GM18507 (cell line): ENCODE measurements at places on chromosomes 7 and 10.
A peak's percentile ranks its signal among the peaks of the same experiment; 100 is the strongest.

GRCh38 chr10:94173594-94173993 lies 179.9 kb downstream of the PLCE1 start:
- DNase-seq = no peak

DNA sequence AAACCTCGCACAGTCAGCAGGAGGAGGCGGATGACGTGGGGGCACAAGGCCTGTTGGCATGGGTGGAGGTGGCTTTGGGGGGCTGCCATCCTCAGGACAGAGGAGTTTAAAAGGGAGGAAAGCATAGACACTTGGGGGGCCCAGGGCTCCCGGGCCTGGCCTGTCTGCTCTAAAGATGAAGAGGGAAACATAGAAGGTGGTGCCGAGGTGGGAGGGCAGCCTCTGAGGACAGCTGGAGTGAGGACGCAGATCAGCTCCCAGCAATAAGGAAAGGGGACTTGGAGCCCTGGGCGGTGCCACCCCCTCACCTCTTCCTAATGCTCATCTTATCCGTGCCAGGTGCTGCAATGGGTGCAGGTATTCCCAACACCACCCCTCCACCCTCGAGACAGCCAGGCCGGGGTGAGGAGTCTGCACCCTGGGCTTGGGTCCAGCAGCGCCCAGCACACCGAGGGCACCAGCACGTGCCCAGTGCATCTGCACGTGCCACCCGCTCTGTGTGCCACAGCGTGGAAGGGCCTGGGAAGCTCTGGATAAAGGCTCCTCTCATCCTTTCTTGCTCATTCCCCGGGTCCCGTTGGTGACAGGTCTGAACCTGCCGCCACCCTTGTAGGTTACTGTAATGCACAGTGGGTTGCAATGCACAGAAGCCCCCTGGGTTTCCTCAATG lies 566.0 kb upstream of the FOXK1 start:
- no peak for DNase-seq

DNA sequence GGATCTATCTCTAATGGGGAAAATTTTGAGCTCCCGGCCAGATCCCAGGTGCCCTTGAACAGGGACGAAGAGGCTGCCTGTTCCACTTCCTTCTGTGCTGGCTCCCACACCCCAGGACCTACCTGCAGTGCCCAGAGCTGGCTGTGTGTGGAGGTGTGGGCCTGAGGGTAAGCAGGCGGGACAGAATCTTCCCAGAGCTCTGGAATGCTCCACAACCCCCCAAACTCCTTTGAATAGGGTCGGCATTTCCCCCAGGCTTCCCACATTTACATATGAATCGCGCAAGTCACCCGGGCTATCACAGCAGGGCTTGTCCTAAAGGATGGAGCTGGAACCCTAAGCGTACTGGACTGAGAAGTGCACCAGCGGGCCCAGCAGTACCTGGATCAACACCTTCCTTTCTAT lies 95.9 kb downstream of the DNMBP start:
- no peak for DNase-seq

- no peak for DNase-seq
These were observed 22.8 kb downstream of the ANTXRL start for GRCh38 chr10:46309511-46310142.

- peak; percentile 35 for DNase-seq
These were observed 595 bp upstream of the SUN1 start for GRCh38 chr7:831596-832166.

DNA sequence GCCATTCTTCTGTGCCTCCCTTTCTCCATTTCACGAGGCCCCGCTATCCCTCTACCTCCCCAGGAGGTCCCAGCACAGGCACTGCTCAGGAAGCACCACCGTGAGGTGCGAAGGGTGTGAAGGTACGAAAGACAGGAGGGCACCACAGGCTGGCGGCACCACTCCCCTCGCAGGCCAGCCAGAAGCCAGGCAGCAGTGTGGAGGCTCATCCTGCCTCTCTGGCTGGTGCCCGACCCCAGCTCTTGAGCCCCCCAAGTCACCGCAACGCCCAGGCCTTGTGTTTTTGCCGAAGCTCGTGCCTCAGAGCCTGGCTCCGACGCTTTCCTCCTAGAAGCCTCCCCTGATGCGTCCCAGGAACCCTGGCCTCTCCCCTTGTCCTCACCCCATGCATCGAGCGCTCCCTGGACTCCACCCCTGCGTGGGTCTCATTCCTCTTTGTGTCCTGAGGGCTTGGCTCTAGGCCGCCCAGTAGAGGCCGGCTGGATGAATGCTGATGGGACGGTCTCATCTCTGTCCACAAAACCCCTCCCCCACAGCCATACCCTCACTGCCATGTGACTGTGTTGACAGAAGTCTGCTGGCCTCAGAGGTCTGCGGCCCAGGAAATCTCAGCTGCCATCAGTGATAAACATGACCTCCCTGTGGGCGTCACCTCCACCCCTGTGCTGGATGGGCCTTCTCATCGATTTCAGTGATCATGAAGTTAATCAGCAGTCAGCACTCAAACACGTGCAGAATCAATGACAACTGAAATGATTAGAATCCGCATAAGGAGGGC lies 19.3 kb downstream of the BRI3 start:
- DNase-seq = no peak

DNA sequence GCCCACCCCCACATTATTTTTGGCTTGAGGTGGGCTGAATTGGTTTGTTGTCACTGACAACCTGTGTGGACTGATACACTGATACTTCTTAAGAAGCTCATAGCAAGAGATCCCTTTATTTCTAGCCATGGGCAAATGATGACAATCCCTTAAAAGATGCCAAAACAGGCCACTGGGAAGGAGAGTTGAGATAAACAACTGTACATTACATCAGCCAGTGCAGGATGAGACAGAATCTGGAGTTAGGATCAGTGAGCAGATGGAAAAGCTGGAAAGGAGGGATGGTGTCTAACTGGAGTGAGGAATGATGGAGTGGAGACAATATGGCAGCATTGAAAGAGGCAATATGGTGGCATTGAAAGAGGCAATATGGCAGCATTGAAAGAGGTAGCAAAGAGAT lies 195.9 kb upstream of the LYZL2 start:
- no peak for DNase-seq

GRCh38 chr7:22208799-22209198 lies 148.2 kb downstream of the RAPGEF5 start:
- DNase-seq = no peak

GRCh38 chr7:135392701-135393100 lies 117.2 kb downstream of the CNOT4 start:
- no peak for DNase-seq

DNA sequence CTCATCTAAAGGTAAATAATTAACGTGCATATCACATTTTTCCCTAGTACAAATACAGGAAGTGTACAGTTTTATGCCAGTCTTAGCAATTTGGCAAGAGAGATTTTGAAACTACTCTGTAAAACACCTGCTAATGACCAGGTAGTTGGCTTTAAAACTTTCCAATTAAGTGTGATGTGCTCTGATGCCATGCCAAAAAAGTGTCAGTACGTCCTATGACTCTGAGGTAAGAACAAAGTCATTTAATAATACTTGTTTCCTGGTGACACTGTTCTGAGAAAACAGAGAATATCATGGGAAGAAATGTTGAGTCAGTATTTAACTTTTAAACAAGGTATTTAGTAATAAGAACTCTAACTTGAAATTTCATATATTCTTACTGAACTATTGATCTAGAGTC lies 9.6 kb downstream of the PDZD8 start:
- no peak for DNase-seq

GRCh38 chr10:110704906-110705476 lies 60.9 kb downstream of the RBM20 start:
- no peak for DNase-seq

DNA sequence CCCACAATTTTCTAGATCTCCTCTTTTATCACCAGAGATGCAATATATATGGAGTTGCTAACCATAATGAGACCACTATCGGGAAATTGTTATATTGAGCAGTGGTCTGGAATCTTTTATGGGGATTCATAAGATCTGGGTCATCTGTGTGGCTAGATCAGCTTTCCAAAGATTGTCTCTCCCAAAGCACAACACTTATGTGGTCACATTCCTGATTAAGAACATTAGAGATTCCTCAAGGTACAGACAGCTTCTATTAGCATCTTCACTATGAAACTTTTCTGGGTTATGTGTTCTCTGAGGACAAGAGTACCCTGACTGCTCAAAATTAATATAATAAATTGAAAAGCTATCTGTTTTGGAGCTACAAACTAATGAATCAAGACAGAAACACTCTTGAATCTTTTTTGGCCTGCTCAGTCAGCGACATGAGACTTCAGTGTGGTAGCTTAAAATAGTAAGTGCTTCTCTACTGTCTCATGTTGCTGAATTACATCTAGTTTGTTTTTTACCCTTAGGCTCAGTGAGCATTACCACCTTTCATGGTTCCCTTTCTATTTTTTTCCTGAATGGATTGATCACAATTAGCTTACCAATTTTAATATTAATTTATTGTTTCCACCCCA lies 42.6 kb upstream of the STRIP2 start:
- no peak for DNase-seq

- DNase-seq = no peak
These were observed 132.3 kb downstream of the THSD7A start for GRCh38 chr7:11699666-11700065.

GRCh38 chr10:43957267-43958070 lies 308.8 kb upstream of the ZNF32 start:
- DNase-seq = no peak

- DNase-seq = no peak
These were observed 641.8 kb upstream of the FOXK1 start for GRCh38 chr7:4040109-4040928.

- no peak for DNase-seq
These were observed 60.2 kb downstream of the LSMEM1 start for GRCh38 chr7:112540839-112541577.

DNA sequence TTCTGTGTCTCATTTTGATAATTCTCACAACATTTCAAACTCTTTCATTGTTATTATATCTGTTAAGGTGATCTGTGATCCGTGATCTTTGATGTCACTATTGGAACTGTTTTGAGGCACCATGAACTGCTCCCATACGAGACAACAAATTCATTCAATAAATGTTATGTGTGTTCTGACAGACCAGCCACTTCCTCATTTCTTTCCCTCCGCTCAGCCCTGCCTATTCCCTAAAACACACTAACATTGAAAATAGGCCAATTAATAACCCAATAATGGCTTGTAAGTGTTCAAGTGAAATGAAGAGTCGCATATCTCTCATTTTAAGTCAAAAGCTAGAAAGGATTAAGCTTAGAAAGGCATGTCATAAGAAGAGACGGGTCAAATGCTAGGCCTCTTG lies 45.2 kb downstream of the RNF133 start:
- DNase-seq = no peak

DNA sequence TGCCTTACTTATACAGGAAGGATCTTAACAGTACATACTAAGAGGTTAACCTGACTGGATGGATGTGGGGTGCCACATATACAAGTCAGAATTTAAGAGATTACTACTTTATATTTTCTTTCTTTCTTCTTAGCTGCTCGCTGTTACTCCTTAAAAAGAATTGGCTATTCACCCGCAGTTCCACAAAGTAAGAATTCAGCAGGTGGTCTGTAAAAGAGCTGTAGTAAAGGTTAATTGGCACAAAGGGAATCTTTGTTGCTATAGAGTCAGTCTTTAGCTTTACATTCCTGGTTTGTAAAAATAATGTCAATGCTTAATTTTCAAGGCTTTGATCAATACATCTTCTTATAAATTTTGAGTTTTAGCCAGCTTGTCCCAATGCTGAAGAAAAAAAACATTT lies 43.2 kb downstream of the RALA start:
- no peak for DNase-seq

DNA sequence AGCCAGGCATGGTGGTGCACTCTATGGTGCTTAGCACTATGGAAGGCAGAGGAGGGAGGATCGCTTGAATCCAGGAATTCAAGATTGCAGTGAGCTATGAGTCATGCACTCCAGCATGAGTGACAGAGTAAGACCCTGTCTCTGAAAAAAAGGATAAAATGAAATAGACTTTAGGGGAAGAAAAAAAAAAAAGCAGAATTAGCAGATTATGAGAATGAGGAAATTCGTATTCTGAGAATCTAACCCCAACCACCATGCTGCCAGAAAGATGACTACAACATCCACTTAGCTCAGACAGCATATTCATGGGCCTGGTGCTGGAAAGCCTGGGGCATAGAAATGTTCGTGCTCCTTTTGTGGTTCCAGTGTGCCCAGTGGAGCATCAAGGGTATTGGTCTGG lies 63.3 kb downstream of the TMEM26 start:
- DNase-seq = no peak

GRCh38 chr10:29804025-29804852 lies 169.5 kb upstream of the SVIL start:
- no peak for DNase-seq

DNA sequence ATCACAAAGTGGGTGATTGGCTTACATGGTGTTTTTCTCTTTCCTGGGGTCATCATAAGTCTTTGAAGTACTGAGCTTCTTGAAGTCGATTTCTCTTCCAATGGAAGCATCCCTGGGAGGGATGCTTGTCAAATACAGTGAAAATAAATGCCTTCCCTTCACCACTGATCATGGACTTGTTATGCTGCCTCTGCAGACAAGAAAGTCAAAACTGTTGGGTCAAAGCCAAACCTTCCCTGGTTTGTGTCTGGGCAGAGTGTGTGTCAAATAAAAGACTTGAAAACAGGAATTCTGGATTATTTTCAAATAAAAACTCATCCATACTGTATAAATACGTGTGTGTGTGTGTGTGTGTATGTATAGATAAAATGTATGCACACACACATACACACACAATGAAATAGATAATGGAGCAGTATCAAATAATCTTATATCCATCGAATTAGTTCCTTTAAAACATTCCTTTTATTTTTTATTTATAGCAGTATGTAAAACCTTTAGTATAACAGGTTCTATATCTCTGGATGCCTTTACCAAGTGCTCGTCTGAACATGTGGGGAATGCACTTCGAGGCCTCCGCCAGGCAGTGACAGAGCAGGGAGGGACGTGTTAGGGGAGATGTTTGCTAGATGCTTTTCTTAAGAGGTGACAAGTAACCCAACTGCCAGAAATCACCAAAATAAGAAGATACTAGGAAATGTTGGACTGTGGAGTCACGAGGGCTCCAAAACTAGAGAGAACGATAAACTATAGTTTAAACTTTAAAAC lies 27.2 kb upstream of the WNT16 start:
- DNase-seq = no peak

DNA sequence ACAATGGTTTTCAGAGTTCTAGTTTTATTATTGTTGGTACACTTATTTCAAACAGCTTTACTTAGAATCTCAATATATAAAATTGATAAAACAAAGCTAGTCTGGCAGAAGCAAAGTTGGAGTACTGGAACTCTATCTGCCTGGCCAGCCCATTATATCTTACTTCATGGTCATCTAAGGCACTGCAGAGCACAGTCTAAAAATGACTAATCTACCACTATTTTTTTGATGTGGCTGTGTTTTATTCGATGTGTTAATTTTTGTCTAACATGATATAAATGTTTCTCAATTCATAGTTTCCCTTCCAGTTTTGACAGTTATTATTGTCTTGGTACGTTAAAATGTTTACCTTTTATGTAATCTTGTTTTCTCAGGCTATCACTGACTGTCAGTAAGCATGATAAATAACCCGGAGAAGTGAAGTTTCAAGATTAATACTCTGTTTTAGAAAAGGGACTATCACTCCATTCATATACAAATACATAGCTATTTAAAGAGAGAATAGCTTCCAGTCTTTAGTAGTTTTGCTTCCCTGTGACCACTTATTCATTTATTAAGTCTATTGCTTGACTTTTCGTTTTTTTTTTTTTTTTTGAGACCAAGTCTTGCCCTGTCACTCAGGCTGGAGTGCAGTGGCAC lies 60.6 kb upstream of the CSTF2T start:
- no peak for DNase-seq
